ENCODE measurements at places on chromosomes 1 and 21. TPM values are rescaled to one million over a fixed set of nuclear protein-coding genes. Genes with fewer than 3 reads are reported as not detected.

GRCh38 chr1:235708390-235708962 lies 58.9 kb upstream of the GNG4 start:
- peak; percentile 97 for DNase-seq

GRCh38 chr1:75632350-75632949 lies 21.5 kb upstream of the SLC44A5 start:
- DNase-seq: no peak

Gene TRIM67
- total RNA-seq: not detected

Gene CEP350
- total RNA-seq: 25.5 TPM

DNA sequence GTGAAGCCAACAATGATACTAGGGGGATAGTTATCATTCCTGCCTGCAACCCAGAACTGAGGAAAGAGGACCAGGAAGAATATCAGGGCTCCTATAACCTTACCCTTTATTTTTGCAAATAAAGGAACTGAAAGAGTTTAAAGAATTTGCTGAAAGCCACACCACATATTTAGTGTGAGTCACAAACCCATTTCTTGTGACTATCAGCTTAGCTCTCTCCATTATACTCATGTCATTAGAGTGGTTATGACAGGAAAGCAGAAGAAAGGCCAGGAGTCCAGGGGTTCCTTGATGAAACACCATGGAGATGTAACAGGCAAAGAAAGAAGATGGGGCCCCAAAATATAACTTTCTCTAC lies 141.1 kb upstream of the SAMSN1 start:
- DNase-seq: no peak

DNA sequence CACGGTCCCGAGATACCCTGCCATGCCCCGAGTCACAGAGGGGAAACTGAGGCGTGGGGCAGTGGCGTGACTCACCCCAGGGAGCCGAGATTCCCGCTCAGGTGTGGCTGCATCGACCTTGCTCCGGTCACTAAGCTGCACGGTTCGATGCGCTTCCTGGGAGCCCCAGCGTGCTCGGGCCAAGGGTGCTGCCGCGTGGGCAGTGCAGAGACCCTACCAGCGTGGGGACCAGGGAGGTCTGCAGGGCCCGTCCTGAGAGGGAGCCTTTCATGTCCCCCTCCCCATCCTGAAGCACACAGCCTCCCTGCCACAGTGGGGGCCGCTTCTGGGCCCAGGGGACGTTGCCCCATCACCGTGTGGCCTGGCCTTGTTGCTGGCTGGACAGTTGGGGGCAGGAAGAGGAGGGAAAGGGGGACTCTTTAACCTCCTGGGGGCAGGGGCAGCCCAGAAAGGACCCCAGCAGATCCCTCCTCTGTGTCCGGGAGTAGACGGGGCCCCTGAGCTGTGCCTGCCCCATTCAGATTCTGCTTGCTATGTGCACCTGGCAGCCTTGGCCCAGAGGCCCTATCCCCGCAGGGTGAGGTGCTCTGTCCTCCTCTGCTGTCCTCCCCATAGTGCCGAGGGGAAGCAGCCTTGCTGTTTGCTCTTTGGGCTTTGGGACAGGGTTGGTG lies 52.3 kb downstream of the COL18A1 start:
- no peak for DNase-seq

GRCh38 chr1:114253900-114254299 lies 100.2 kb upstream of the SYT6 start:
- DNase-seq: no peak

DNA sequence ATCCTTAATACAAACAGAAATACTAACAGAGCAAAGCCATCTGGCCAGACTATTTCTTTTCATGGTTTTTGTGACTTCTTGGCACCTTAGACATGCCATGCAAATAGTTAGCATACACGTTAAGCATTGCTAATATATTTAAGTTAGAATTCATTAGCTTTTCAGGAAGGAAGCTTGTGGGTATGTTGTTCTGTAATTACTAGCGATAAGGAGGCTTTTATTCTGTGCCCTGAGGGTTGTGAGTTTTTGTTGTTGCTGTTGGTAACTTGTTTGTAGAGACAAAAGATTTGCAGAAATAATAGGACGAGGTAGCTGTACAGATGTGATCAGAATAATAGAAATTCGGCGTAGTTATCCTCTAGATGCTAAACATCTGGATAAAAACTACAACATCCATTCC lies 305.3 kb downstream of the TM2D1 start:
- DNase-seq: no peak

DNA sequence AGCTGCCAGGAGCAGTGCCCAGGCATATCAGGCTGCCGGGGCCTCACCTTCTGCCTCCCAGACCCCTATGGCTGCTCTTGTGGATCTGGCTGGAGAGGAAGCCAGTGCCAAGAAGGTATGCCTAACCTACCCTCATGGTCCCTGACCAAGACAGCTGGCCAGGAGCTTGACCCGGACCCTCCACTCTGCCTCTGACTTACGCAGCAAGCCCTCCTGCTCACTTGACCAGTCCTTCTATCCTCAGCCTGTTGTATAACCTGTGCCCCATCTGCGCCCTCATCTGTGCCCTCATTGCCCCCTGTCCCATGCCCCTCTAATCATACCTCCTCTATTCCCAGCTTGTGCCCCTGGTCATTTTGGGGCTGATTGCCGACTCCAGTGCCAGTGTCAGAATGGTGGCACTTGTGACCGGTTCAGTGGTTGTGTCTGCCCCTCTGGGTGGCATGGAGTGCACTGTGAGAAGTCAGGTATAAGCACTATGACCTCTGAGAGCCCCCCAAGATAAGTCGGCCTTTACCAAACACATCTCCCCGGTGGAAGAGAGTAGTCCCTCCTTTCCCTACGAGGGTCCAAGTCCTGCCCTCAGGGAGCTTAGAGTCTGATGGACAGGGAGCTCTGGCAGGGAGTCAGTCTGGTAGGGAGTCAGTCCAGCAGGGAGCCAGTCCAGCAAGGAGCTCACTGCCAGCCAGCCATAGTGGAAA lies 6.8 kb downstream of the TIE1 start:
- DNase-seq: no peak

- no peak for DNase-seq
Observed at GRCh38 chr1:28926629-28927265, 12.4 kb downstream of the EPB41 start.

Gene MASP2
- total RNA-seq: 0.24 TPM

DNA sequence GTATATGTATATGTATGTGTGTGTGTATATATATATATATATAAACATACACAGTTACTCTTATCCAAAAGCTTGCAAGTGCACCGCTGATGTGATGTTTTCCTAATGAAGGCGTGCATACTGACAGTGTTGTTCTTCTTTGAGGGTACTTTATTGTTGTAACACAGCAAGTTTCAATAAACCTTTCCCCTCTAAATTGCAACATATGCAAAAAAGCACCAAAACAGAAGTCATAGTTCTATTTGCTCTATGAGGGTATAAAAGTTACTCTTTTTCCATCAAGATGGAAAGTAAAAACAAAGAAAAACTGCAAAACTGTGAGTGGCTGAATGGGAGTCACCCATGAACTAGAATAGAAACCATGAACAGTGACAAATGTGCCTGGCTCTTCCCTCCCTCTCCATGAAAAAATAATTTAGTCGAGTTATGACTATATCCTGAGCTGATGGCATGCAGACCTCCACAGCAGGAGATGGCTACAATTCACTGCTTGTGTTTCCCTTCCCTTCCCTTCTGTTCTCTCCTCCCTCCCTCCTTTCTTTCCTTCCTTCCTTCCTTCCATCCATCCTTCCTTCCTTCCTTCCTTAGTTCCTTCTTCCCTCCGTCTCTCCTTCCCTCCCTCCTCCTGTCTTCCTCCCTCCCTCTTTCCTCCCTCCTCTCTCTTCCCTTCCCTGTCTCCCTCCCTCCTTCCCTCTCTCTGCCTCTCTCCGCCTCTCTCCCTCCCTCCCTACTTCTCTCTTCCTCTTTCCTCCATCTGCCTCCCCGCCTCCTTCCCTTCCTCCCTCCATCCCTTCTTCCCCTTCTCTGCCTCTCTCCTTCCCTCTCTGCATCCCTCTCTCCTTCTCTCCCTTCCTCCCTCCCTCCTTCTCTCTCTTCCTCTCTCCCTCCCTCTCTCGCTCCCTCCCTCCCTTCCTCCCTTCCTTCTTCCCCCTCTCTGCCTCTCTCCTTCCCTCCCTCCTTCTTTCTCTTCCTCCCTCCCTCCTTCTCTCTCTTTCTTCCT lies 220.7 kb upstream of the POU3F1 start:
- no peak for DNase-seq

- DNase-seq: no peak
Observed at GRCh38 chr1:10598389-10598702, 123.6 kb downstream of the PEX14 start.

- DNase-seq: no peak
Observed at GRCh38 chr1:18572022-18572880, 58.4 kb upstream of the PAX7 start.

- DNase-seq: peak; percentile 77
Observed at GRCh38 chr1:64184003-64184440, 19.4 kb upstream of the UBE2U start.

GRCh38 chr1:93076268-93076667 lies 2.8 kb upstream of the MTF2 start:
- no peak for DNase-seq

DNA sequence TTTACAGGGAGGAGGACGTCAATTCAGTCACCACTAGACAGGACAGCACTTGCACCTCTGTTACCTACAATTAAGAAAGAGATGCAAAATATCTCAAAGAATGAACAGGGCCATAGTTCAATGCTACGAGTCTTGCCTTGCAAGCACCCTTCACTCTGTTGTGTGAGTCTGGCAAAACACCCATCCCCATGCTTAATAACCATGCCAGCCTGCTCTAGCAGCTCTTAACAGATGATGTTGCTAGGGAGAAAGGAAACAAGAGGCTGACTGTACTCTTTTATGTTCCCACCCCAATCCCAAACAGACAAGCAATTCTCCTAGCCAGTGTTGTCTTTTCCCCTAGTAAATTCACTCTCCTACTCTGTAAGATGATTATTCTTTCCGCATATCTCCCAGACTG lies 5.3 kb downstream of the CBR1 start:
- DNase-seq: no peak

DNA sequence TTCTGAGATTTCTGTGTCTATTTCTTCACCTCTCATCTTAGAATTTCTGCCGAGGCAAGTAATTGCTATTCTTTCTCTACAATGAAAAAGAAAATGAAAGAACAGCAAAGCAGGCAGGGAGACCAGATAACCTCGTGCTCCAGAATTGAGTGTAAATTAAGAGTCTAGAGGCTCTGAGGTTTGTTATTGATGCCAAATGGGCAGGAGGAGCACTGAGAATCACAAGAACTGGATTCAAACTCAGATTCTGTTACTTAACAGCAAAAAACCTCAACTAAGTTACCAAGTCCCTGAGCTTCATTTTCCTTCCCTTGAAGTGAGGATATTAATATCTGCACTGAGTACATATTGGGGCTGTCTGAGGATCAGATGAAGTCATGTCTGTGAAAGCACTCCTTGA lies 5.5 kb upstream of the DDR2 start:
- no peak for DNase-seq

DNA sequence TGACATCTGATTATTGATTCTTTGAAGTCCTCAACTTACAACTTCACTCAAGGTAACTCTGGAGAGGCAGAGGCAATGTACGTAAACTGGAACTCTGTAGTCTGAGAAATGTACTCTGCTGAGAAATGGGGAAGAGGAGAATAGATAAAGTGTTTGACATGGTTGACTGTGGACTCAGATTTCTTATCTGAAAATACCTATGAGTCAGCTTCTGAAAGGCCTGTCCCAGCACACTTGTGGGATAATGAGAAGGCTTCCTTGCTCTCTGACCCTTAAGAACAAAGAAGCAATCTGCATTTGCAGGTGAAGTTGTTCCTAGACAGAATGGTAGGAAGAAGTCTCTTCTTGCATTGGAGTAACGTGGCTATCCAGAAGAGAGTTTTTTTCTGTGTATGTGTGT lies 1573.5 kb downstream of the BRINP3 start:
- peak; percentile 14 for DNase-seq

DNA sequence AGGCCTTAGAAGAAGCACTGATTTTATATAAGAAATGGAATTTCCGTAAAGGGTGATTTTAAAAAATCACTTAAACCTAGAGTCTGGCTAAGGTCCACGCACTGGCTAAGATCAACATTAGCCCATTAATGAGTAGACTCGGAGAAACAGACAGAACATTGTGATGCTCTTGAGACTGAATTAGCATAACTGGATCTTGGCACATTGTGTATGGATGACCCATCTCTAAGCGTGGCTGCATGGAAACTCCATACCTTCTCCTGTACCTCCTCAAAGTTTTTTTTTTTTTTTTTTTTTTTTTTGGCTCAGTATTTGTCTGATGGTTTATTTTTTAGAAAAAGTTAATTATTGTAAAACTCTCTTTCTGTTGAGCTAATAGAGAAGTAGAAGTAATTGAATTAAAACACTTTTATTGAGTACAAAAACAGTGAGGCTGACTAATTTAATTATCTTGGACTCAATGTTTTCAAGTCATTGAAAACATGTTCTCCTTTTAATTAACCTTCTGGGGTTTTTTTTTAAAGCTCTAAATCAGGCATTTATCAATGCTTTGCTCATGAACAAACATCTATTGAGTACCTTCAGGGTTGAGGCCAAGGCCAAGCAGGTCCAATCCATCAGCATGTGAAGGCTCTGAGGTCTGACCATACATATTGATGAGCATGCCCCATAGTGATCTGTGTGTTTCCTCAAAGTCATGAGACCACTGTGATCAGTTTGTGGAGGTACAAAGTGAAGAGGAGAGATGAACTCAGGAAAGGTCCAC lies 74.0 kb downstream of the TLR5 start:
- no peak for DNase-seq

Gene CFHR3
- not detected for total RNA-seq

DNA sequence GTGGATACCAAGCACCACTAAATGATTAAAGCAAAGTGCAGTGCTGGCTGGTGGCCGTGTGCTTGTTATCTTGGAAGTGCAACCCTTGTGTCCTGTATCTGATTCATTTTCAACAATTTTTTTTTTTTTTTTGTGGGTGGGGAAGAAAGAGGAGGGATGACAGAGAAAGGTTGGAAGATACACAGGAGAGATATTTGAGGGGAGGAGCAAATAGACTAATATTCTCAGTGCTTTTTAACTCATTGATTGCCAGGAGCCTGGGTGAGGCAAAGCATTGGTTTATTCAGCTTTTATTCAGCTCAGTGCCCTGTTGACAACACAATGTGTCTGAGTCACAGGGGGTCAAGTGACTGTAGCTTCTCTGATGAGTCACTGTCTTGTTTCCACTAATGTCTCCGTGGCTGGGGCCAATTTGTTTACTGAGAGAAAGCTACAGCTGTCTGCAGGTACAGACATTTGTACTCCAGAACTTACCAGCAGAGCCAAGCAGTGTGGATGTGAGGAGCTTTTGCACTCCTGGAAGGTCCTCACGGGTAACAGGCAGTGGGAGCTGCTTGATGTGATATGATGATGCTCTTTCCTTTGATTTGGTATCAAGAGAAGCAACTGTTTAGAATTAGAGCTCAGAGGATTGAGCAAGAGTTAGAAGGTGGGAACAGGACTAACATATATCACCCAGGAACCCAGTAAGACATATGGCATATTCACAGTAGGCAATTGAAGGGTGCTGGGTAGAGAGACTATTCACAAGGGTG lies 23.6 kb upstream of the DNM3 start:
- peak; percentile 90 for DNase-seq

- DNase-seq: no peak
Observed at GRCh38 chr1:26017606-26018005, 4.0 kb upstream of the EXTL1 start.

- no peak for DNase-seq
Observed at GRCh38 chr1:196690582-196690981, 38.7 kb downstream of the CFH start.

Gene UMODL1
- not detected for total RNA-seq

Gene LCE1A
- 0.44 TPM for total RNA-seq

Gene HMGCS2
- total RNA-seq: not detected

Data from foreskin keratinocyte (primary cell).